CD4-positive, alpha-beta T cell treated with Interleukin-17A for 4 hours (primary cell): ENCODE measurements at places on chromosomes 16 and 17.

- DNase-seq, result peak; percentile 83
Measured at GRCh38 chr16:67928561-67929364, 2.9 kb downstream of the CTRL start.

DNA sequence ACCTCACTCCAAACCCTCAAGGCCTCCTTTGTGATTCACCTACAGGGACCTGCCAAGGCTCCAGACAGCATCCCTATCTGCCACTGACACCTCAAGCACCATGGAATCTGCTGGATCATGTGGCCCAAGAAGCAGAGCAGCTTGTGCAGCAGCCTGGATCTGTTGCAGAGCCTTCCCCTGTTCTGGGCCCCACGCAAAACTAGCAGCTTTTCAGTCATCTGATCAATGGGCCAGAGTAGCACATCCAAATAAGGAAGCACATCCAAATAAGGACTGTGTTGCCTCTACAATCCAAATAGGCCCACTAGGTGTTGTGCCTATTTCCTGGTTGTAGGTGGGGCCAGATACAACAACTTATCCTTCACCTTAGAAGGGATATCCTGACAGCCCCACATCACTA is 97.1 kb upstream of the GNAO1 start:
- DNase-seq, result no peak

DNA sequence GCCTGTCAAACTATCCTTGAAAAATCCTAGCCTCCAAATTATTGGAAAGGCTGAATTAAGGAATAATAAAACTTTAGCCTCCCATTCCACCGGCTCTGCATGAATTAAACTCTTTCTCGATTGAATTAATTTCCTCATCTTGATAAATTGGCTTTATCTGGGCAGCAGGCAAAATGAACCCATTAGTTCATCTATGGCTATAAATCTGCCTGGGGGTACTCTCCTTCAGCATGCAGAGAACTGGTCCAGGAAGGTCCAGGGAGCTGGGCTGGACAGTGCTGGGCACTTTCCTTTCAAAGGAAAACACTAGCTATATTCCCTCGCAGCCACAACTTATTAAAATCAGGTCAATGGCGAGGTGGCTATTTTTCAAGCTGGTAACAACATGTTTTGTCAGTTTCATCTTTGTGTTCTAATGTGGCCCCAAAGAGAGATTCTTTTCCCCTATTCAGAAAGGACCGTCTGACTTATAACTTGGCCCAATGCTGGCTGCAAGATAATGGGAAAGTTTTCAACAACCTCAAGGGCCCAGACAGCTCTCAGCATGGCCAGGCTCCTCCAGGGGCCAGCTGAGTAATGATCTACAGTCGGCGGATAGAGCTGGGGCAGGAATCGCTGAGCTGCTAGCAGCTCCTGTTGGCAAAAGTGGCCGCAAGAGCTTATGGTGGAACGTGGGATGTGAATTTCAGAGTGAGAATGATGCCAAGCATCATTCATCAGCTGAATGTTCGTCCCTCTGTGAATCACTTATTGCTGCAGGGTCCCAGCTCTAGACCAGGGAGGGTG is 326.9 kb downstream of the SLC39A11 start:
- no peak for DNase-seq

- no peak for DNase-seq
Measured at GRCh38 chr16:19710191-19710908, 7.7 kb downstream of the KNOP1 start.

- no peak for DNase-seq
Measured at GRCh38 chr17:78159575-78160158, 8.7 kb upstream of the SYNGR2 start.

DNA sequence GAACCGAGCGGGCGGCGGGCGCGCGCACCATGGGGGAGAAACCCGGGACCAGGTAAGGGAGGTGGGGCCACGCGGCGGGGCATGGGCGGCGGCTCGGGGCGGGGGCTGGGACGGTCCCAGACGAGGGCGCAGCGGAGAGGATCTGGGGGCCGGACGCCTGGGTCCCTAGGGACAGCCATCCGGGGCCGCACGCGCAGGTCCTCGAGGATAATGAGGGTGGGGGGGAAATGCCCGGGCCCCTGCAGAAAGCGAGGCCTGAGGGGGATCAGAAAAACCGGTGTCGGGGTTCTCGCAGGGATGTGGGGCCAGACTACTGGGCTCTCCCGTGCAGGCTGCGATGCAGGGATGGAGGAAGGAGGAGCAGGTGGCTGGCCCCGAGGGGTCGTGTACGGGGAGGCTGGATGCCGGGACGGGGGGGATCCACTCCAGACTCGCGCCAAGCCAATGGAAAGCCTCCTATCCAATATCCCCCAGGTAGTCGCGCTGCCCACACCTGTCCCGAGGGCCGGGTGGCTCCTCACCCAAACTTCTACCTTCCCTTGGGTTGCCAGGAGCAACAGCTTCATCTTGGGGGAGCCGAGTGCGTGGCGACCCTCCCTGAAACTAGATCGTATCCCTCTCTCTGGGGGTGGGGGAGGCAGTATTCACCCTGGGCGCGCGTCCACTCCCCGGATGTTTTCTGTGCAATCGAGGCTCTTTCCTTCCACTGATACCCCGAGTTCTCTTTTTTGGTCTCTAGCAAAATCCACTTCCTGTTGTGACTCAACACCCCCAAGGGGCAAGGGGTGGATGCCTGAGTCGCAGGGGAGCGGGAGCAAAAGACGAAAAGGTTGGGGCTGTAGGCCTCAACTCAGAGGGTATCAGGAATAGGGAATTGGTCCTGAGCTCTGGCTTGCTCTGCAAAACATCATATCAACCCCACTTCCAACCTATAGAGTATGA is 532 bp downstream of the ARRB2 start:
- peak; percentile 78 for DNase-seq

GRCh38 chr17:62888148-62888547 is 77.9 kb upstream of the TANC2 start:
- no peak for DNase-seq

GRCh38 chr16:62201911-62202310 is 165.7 kb upstream of the CDH8 start:
- DNase-seq, result no peak

- DNase-seq, result no peak
Measured at GRCh38 chr16:53816211-53816836, 112.4 kb downstream of the FTO start.

GRCh38 chr17:40101367-40102210 is 1.2 kb upstream of the NR1D1 start:
- DNase-seq, result no peak

DNA sequence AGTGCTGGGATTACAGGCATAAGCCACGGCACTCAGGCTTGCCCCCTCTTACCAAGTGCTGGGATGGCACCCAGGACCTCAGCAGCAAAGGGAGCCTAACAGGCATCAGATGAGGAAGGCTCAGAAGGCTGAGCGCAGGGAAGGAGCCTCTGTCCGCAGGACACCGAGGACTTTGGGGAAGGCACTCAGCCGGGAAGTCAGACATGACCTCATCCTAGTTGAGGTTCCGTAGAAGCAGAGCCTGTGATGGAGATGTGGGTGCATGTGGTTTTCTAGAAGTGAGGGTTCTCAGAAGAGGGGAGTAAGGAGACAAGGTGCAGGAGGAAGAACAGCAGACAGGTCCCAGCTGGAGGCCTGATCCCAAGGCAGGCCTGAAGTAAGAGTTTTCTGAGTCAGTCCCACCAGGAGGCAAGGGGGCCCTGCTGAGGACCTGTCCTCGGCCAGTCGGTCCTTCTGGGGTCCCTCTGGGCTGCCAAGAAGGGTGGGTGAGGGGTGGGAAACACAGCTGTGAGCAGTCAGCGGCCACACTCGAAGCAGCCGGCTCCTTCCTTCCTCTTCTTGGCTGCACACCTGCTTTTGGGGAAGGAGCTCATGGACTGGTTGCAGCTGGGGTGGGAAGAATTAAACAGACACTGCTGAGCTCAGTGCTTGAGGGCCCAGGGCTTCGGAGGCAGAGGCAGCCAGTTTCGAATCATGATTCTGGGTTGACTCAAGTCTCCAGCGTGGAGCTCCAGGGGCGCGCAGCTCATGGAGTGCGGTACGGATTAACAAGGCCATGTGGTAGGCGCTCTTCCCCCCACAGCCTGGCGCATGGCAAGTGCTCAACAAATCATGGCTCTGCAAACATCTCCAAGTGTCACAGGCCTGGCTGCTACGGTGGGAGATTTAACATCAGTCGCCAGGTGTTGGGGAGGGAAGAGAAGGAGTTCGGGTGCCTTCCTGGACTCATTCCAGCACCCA is 38.9 kb upstream of the SNN start:
- peak; percentile 25 for DNase-seq

GRCh38 chr17:55605705-55606487 is 94.6 kb upstream of the SMIM36 start:
- DNase-seq, result no peak

DNA sequence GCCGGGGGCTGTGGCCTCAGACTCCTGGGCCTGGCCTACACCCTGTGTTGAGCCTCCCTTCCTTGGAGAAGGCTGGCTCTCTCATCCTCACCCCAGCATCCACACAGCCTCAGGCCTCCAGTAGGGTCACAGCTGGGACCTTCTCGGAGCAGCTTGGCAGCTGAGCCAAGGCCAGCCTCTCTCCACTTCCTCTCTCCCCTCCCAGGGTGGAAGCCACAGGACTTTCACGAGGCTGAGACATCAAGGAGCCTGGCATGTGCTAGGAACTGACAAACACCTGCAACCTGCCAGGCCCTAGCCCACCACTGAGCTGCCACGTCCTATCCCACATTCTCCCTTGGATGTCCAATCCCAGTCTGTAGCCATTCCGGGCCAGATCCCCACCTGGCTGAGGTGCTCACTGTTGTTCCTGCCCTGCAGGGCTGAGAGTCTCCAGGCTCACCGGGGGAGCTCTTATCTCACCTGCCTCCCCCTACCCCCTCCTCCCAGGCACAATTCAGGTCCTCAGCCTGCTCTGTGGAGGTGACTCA is 3.1 kb downstream of the MMP15 start:
- DNase-seq, result no peak

GRCh38 chr16:49283376-49284049 is 1.9 kb upstream of the CBLN1 start:
- no peak for DNase-seq

DNA sequence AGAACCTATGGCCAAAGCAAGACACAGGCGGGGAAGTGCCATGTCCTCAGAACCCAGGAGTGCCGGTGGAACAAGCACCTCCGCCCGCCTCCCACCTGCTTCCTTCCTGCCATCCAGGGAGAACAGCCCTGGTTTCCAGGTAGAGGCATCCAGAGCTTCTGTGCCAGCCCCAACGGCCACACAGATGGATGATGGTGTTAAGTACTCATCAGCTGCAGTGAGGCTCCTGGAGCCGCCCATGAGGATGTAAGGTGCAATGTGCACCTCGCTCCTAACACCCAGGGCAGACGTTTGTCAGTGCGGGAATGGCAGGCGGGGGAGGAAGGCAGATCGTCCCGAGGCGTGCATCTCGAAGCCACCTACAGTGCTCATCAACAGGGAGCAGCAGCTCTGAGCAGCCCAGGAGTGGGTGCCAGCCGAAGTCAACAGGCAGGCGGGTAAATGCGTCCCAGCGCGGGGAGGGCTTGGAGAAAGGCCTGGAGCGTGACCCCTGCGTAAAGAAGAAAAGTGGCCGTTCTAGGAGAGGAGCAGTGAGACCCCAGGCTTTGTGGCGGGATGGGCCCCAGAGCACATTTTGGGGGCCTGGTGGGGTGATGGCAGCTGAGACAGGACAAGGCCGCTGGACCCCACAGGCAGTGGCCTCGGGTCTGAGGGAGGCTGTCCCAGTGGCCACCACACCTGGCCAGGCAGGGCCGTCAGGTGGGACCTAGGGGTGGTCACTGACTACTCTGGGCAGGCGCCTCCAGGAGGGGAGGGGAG is 46.1 kb upstream of the ACSF3 start:
- DNase-seq, result no peak

GRCh38 chr17:67442787-67443624 is 65.9 kb downstream of the PITPNC1 start:
- DNase-seq, result no peak

DNA sequence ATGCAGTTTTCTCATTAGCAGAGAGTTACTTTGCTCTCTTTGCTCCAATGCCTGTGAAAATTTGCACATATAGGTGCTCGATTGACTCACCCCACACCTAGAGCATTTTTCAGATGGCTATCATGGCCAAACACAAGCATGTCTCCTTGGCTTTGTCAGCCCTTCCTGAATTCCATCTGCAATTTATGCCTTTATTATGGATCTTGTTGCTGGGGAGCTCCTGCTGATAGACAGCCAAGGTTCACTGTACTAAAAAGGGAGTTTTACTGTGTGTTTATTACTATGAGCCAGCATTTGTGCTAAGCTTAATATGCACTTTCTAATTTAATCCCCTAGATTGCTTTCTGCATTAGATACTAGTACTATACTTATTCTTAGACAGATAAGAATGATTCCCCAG is 93.3 kb downstream of the TOX3 start:
- no peak for DNase-seq

GRCh38 chr17:72191356-72191755 is 70.5 kb downstream of the SOX9 start:
- no peak for DNase-seq

- DNase-seq, result no peak
Measured at GRCh38 chr17:17498606-17499301, 2.6 kb upstream of the RASD1 start.

DNA sequence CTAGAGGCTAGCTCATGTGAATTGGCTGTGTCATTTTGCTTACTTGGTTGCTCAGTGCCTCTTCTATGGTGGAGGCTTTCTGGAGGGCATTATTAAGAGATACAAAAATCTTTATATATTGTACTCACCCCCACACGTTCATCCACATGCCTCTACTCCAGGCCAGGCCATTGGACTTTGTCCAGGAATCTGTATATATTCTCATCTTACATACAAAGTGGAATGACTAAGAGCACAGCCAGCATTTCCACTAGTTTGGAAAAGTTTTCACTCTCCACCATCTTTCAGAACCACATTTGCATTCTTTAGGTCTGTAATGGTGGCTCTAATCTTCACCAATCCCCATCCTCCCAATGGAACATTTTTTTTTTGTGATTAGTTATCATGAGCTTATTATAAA is 4.8 kb upstream of the GLG1 start:
- DNase-seq, result no peak

DNA sequence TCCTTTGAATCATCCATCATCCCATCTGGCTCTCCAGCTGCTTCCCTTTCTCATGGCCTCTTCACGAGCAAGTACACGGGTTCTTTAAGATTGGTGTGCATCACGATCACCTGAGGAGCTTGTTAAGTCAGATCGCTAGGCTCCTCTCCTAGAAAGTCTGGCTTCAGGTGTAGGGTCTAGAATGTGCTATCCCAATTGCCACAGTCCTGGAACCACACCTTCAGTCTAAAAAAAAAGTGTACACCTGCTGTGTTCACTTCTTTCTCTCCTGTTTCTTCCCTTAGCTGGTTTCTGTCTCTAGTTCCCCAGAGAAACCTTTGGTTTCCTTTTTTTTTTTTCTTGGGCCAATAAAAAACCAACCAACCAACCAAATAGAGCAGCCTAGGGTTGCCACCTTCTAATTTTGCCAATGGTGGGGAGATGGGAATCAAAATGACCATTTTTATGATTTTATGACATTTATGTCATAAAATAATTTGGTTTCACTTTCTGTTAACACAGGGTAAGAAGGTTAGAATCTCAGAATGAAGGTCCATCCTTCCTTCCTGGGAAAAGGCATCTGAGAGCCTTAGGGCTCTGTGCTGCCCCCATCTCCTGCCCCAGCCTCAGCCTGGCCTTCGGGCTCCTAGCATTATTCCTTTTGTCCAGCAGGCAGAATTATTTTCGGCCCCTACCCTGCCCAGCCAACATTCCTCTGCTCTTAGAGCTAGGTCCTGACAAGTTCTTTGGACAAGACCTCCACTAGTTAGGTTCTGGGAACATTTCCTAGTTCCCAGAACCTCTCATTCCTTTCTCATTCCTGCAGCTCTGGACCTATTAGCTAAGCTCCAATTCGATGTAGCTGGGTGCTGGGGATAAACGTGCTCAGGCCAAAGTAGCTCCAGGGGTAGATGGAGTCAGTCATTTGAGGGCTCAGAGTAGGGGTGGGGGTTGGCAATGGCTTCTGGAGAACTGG is 1.9 kb upstream of the GGT6 start:
- DNase-seq, result no peak
